ENCODE measurements at places on chromosomes 5 and 9.

GRCh38 chr9:115306865-115307264, 188.9 kb upstream of the TNC start:
- no peak for DNase-seq

GRCh38 chr5:160961761-160962160, 109.8 kb upstream of the ATP10B start:
- DNase-seq = no peak

- DNase-seq = peak; percentile 35
Measured at GRCh38 chr9:214648-215493, at the start of gene DOCK8. DOCK8 (plus strand) TSS chr9:214865; CDS start chr9:214977, 112 bp downstream.

- DNase-seq = no peak
Measured at GRCh38 chr5:6373081-6373846, 5.1 kb downstream of the MED10 start.

- DNase-seq = no peak
Measured at GRCh38 chr5:147062427-147062826, 172.4 kb upstream of the STK32A start.

DNA sequence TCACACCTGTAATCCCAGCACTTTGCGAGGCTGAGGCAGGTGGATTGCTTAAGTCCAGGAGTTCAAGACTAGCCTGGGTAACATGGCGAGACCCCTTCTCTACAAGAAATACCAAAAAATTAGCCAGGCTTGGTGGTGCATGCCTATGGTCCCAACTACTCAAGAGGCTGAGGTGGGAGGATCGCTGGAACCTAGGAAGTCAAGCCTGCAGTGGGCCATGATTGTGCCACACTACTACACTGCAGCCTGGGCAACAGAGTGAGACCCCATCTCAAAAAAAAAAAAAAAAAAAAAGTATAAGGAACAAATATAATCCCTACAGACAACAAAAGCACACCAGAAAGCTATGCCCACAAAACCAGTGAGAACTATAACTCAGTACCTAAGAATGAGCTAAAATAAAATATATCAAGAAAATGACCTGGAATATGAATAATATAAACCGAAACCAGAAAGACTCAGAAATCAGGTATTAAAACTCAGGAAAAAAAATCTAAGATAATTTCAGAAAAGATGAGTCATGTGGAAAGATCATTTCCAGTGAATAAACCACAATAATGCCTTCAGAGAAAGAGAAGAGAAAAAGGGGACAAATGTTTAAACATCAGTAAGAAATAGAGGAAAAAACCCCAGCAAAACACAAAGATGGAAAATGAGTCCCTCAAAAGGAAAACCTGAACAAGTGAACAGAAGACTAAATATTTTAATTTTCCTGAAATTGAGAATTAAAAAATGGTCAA, 57.4 kb downstream of the GOLPH3 start:
- no peak for DNase-seq

DNA sequence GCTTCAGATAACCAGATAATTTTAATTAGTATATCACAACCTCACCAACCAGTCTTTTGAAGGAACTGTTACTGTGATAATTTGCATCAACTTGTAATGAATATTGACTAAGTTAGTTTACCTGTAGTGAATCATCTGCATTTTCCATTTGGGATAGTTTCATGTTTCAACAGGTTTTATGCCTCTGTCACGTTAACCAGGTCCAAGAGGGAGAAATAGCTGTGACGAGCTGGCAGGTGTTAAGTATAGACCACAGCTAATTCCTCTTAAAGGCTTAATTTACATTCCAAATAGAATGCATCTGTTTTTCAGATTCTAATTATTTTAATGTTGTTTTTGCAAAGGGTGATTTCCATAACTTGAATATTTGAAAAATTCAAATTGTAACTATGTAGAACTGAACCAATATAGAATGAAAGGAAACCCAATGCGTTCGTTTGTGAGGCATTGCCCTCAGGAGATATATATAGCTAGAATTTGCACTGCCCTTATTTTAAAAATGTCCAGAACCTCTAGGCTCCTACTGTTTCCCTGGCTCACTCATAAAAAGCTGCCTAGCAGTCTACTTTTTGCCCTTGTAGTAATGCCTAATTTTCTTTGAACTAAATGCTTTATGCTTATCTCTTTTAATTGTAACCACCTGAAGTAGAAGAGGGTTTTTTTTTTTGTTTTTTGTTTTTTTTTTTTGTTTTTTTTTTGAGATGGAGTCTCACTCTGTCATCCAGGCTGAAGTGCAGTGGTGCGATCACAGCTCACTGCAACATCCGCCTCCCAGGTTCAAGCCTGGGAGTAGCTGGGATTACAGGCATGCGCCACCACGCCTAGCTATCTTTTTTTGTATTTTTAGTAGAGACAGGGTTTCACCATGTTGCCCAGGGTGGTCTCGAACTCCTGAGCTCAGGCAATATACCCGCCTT, 270.5 kb downstream of the SMARCA2 start:
- DNase-seq = no peak

DNA sequence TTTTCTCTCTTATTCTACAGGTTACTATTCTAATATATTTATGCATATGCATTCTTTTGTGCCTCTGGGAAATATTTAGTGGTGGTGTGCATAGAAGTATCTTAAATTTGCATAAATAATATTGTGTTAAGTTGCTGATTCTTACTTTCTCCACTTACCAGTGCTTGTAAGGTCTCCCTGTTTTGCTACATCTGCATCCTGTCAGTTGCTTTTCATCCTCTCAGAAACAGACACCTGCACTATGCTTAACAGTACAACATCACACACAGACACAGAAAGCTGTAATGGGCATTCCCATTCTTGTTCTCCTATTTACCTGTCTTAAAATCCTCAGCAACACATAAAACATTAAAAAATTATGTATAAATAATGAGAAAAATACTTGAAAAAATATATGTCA, 713.3 kb upstream of the RGMB start:
- DNase-seq = no peak

- DNase-seq = no peak
Measured at GRCh38 chr5:446883-447263, 3.9 kb downstream of the EXOC3 start.

DNA sequence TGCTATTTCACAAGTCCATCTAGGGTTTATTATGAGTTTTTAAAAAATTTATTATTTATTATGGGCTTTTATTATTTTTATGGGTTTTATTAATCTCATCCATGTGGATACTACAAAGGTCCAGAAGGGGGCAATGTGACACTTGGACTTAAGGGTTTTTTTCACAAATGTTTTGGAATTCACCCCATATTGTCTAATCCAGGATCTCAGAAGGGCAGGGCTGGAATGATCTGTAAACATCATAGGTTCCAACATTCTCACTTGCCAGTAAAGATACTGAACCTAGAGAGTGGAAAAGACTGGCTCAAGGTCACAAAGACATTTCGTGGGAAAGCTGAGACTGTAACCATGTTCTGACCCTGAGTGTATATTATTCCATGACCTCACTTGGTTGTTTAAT, 35.6 kb downstream of the NIM1K start:
- no peak for DNase-seq

DNA sequence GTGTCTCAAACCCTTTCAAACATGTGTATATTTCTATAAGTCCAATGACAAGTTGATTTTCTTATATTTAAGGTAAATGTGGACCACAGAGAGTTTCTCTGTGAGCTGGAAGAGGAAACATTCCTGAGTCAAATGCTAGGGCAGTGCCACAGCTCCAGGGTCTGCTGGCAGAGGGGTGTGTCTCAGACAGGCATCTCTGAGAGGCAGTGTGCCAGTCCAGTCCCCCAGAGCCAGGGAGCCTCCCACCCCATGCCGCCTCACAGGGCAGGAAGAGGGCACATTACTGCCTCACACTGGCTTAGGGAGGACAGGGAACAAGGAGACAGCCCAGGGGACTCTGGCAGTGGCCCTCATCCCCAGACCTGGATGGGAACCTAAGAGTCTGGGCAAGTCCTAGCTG, 120.2 kb downstream of the TENT4A start:
- no peak for DNase-seq

GRCh38 chr9:106286249-106286648, 576.7 kb upstream of the ZNF462 start:
- DNase-seq = no peak

GRCh38 chr5:95842854-95843544, 20.5 kb upstream of the GLRX start:
- peak; percentile 51 for DNase-seq

DNA sequence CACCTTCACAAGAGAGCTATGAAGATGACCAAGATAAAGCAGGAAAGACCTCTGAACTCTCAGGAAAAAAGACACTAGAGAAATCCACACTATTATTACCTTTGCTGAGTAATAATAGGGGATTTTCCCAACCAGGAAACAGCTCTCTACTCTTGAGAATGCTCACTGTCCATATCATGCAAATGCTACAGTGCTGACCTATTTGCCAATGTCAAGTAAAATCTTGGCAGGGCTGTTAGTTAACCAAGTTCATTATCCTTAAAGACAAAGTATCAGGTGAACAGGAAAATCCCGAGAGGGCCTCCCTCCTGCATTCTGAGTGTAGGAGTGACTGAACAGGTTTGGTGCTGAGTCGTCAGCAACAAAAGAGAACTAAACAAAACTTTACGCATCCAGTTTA, 306.6 kb downstream of the ACTL7B start:
- DNase-seq = no peak

- no peak for DNase-seq
Measured at GRCh38 chr5:10632110-10632761, 68.4 kb downstream of the ANKRD33B start.

GRCh38 chr9:26308328-26308727, 584.3 kb downstream of the CAAP1 start:
- no peak for DNase-seq

- no peak for DNase-seq
Measured at GRCh38 chr5:9653811-9654210, 23.7 kb upstream of the TAS2R1 start.

- no peak for DNase-seq
Measured at GRCh38 chr5:123150089-123150488, 61.0 kb downstream of the PRDM6 start.

GRCh38 chr5:80744149-80744548, 89.4 kb upstream of the DHFR start:
- no peak for DNase-seq

DNA sequence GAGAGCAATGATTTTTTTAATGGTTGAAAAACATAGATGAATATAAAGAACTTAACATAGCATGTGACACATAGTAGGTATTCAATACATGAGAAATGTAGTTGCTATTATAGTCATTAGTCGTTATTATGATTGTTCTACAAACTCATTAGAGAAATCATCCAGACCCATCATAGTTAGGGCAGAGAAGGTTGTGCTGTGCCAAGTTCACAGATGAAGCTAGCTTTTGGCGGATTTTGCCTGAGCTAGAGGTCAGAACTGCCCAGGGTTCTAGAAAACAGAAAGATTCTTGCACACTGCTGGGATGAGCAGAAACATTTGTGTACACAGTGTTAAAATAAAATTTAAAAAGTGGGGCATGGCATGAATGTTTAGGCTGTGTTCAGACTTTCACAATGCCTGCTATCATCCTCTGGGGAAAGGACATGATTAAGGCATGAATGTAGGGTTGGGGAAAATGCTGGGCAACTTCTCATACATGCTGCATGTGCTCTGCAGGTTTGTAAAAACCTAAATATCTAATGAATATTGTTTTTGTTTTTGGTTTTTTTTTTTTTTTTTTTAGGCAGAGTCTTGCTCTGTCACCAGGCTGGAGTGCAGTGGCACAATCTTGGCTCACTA, 33.3 kb upstream of the RAD23B start:
- DNase-seq = no peak

- DNase-seq = no peak
Measured at GRCh38 chr9:98410185-98410697, 154.8 kb upstream of the TBC1D2 start.

DNA sequence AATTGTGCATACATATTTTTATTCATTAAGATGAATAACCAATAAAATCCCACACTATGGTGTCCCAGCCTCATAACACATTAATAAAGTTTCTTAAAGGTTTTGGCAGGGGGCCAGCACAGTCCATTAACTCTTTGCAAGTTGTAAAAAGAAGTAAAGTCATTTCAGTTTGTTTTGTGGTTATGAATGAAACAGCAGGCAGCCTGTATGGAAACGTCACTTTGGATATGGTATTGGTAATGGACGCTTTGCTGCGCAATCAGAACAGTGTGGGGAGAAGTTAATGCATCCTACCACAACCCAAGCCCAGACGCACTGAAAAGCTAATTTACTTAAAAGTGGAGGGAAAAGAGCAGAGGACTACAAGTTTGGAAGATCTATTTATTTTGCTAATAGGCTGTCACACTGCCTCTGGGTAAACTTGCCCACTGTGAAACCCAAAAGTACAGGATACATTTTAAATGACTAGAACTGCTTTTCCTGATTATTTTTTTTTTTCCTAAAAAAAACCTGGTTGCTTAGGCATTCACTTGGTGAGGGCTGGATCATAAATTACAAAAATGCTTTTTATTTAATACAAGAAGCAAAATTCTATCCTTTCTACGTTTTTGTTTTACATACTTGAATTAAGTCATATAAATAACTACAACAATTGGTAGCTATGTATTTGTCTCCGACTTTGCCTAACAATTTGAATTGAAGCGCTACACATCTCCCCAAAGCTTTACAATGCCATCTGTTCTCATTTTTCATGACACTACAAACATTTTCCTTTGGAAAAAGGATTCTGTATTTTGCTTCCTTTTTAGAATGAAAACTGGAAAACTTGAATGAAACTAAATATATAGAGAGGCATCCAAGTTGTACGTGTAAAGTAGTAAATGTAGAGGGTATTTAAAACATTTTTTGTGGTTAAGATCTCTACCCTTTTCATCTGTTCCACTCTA, 104.3 kb downstream of the NFIB start:
- no peak for DNase-seq

DNA sequence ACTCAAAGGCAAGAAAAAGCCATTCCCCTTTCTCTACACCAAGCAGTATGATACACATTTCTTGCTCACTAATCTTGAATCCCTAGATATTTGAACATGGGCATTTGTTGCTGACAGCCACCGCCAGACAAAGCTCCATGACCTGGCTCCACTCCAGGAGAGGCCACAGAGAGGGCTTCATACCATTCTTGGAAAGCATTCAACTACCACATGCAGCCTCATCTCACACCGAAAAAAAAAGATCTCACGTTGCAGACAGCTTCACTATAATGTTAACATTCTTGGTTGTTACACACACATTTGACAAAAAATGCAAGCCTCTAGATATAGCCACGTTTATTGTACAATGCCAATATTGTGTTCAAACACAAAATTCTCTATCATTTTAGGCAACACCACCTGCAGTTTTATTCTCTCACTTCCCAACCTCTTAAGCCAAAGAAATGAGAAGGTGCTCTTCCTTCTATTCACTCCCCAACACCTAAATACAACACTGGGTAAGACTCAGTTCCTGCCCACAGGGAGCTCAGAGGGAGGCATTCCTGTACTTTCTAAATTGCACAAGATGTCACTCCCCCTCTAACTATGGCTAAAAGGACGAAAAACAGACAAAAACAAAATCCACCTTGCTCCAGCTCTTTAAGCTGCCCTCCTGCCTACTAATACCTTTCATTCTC, 222.4 kb downstream of the TSSK1B start:
- no peak for DNase-seq

GRCh38 chr9:71740199-71740598, 28.1 kb downstream of the CEMIP2 start:
- no peak for DNase-seq
